ENCODE measurements at places on chromosomes 3 and 15.

DNA sequence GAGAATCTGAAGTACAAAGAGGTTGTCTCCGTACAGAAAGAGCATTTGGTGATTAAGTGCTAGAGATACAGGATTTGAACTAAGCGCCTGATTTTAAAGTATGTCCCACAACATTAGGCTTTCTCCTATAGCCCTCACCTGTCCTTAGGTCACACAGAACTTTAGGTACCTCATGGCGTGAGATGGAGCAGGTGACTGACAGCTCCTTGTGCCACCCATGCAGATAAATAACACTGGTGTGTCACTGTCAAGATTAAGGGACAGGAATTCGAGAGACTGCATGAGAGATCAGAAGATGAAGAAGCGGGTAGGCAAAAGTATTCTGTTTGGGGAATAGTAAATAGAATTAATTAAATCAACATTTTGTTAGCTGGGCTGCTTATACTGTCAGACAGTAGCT lies 1.1 kb downstream of the BLM start:
- DNase-seq: no peak

DNA sequence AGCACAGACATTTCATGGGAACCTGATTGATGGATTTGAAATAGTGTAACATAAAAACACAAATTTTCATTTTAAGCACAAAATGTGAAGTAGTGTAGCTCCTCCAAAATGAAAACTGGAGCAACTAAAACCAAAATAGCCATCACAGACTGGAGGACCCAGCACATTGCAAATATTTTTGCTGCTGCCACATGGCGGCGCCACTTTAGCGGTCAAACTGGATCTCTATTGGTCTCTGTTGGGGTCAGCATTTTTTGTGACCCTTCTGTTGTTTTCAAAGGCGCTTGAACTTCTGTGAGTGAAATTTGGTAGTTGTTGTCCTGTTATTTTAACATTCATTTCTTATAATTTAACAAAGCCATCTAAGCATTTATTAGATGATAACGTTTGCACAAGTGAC lies 259.9 kb downstream of the IL20RB start:
- DNase-seq: no peak

DNA sequence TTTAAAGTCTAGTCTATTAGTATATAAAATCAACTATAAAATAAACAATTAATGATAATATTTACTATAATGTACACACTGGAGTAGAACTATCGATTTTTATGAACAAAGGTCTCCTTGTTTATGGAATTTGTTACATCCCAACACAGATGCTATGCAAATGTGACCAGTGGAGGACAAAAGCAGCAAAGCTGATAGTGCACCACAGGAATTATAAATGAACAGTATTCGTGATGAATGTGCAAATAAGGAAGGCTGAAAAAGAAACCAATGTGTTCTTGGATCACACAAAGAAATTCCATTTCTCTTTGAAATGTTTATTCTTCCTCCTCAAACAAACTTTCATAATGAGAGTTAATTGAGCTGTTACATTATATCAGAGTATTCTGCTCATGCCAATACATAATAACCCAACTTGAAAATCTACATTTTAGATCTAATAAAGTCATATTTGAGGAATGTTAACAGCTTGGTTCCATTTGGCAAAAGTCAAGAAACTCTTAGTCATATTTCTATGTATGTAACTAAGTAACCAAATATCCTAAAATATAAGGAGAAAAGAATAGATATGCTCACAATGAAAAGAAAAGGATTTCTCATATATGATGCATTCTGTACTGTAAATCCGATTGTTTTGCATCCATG lies 79.3 kb downstream of the NEK10 start:
- DNase-seq: peak; percentile 61

GRCh38 chr3:8563597-8563996 lies 62.0 kb downstream of the LMCD1 start:
- DNase-seq: no peak

GRCh38 chr3:7920211-7920610 lies 581.4 kb upstream of the LMCD1 start:
- no peak for DNase-seq

- no peak for DNase-seq
These were observed 57.6 kb upstream of the ABI3BP start for GRCh38 chr3:101050866-101051265.

DNA sequence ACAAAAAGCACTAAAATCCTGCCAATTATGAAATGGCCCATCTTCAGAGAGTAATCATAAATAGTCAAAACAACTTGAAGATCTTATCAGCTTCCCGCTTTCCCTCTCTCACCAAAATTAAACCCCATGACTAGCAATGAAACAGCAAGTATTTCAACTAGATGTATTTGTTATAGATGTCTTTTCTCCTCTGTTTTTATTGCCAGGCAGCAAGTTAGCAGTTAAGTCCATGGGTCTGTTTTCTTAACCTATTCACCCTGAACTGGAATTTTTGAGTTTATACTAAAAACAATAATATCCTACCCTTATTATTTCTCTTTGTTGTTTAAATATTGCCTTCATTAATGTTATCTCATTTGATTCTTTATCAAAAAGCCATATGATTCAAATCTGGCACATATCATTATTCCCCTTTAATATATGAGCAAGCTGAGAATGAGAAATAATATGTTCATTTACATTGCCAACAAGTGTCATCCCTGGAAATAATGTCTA lies 23.3 kb downstream of the AQP9 start:
- no peak for DNase-seq

GRCh38 chr3:50410185-50410584 lies 50.9 kb upstream of the TMEM115 start:
- DNase-seq: no peak

DNA sequence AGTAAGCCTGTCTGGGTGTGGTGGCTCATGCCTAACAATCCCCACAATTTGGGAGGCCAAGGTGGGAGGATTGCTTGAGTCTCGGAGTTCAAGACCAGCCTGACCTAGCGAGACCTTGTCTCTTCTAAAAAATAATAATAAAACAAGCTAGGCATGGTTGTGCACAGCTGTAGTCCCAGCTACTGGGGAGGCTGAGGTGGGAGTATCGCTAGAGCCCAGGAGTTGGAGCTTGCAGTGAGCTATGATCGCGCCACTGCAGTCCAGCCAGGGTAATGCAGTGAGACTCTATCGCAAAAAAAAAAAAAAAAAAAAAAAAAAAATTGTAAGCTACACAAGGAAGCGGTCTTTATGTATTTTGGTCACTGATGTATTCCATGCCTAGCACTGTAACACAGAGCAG lies 242.4 kb upstream of the WNT5A start:
- no peak for DNase-seq

DNA sequence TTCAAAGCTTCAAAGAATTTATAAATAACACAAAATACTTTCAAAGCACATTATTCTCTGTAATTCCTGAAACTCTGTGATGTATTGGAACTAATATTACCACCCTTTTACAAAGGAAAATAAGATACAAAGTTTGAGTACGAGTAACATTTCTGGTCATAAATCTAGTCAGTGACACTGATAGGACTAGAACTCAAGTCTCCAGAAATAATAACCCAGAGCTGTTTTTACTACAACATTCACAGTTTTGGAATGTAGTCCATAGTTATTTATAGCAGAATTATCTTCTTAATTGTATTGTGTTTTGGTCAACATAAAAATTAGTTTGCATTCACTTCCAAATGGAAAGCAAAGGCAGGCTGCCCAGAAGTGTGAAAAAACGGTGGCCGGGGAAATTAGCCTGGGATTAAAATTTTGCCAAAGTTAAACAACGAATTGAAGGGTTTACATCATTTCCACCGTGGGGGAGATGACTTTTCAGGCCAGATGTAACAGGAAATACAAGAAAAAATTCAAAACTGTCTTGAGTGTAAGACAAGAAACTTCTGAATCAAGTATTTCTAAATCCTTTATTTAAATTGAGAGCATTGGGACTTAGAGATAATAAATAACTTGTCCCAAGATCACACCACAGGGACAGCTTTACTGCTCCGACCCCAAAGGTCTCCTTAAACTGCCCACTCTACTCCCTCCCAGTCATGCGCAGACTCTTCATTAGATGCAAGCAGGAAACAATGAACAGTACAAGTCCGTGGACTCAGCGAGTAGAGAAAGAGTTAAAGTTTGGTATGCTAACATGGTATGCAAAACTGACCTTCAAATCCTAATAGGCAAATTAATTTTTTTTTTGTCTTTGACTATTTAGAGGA lies 74.3 kb upstream of the VGLL4 start:
- DNase-seq: peak; percentile 75

DNA sequence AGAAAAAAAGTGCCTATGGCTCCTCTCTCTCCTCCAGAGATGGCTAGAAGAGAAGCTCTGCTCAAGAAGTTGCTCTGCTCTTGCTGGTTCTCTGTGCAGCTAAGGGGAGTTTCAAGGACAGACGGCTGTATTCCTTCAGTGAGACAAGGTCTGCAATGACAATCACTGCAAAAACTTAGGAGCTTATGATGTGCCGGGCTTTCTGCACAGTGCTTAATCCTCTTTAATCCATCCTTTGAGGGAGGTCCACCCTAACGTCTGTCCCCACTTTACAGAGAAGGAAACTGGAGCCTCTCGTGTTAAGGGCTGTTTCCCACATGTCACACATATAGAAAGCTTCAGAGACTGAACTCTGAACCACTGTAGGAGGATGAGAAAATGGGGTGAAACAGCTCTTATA lies 260.6 kb downstream of the MEX3B start:
- DNase-seq: no peak

DNA sequence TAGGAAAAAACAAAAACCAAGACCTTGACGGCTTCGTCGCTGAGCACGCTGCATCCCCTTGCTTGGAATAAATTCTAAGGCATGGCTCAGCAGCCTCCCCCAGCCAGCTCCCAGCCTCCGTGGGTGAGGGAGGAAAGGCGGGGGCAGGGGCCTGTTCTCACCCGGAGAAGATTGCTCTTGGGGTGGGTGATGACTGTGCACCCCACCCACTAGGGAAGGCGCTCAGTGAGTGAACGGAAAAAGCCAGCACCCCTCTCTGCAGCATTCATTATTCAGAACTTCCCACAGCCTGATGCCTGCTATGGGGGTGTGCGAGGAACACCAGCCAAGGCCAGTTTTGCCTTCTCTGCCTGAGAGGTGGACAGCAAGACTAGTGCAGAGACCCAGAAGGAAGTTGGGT lies 19.3 kb upstream of the NTRK3 start:
- DNase-seq: no peak

DNA sequence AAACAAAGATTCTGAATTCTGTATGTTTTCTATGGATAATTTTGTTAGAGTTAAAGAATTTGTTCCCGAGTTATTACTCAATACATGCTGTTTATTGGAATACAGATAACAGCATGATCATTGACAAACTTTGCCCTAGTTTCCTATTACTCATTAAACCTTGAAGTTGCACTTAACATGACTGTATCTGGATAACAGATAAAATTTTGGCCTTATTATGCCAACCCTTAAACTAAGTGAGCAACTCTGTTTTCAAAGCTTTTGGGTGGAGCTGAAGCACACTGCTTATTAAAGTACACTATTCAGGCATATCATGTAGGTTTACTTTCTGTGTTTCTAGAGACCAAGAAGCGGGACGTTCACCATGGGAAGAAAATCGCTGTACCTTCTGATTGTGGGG lies at the start of gene AADAC:
AADAC (plus strand) TSS at position 318 of the 400 bp plus-strand sequence; CDS start at position 365, 47 bp downstream.
- no peak for DNase-seq

DNA sequence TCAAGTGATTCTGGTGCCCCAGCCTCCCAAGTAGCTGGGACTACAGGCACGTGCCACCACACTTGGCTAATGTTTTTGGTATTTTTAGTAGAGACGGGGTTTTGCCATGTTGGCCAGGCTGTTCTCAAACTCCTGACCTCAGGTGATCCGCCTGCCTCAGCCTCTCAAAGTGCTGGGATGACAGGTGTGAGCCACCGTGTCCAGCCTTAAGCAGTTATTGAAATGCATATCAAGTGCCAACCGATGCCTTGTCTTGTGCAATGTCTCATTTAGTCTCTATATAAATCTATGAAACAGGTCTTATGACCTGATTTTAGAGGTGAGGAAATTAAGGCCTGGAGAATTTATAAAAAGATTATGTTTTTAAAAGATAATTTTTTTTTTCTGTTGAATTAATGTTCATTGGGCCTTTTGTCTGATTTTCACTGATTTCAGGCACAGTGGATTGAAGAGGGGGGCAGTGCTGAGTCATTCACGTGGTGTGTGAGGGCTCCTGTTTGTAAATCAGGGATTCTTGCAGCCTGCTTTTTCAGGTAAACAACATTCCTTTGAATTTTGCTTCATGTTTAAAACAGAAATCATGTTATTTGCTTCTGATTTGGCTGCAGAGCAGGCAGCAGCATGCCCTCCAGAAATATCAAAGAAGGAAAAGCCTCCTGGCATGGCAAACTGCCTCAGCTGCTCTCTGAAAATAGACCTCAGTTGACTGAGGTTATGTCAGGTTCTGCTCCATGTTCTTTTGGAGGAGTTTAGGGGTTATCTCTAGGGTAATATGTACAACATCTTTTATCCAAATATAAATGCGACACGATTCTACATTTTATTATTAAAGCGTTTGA lies 407.0 kb upstream of the RGMA start:
- DNase-seq: no peak

GRCh38 chr15:84731774-84732173 lies 15.8 kb upstream of the SEC11A start:
- no peak for DNase-seq

GRCh38 chr15:68614286-68615035 lies 35.7 kb downstream of the CORO2B start:
- DNase-seq: peak; percentile 32

- DNase-seq: peak; percentile 31
These were observed 62.8 kb upstream of the IMPG2 start for GRCh38 chr3:101383156-101383575.

DNA sequence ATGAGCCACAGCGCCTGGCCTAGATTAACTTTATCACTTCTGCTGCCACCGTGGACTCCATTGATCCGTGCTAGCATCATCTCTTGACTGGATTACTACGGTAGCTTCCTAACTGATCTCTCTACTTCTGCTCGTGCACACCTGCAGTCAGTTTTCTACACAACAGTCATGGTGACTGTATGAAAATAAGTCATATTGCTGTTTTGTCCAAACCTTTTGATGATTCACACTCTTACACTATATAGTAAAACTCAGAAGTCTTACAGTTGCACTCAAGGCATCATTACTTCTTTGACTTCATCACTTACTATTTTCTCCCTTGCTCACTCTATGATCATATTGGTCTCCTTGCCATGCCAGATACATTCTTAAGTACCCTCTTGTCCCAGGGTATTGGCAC lies 10.1 kb downstream of the PDCD6IP start:
- no peak for DNase-seq

- DNase-seq: peak; percentile 98
These were observed 12.0 kb downstream of the FSTL1 start for GRCh38 chr3:120438665-120439370.

All from fibroblast of skin of back (primary cell).